ENCODE measurements at places on chromosomes 2 and 18.
A peak's percentile ranks its signal among the peaks of the same experiment; 100 is the strongest.

- DNase-seq: no peak
Measured at GRCh38 chr2:45145073-45145899, 136.0 kb upstream of the SIX2 start.

- no peak for DNase-seq
Measured at GRCh38 chr2:37244017-37244416, 12.6 kb downstream of the NDUFAF7 start.

DNA sequence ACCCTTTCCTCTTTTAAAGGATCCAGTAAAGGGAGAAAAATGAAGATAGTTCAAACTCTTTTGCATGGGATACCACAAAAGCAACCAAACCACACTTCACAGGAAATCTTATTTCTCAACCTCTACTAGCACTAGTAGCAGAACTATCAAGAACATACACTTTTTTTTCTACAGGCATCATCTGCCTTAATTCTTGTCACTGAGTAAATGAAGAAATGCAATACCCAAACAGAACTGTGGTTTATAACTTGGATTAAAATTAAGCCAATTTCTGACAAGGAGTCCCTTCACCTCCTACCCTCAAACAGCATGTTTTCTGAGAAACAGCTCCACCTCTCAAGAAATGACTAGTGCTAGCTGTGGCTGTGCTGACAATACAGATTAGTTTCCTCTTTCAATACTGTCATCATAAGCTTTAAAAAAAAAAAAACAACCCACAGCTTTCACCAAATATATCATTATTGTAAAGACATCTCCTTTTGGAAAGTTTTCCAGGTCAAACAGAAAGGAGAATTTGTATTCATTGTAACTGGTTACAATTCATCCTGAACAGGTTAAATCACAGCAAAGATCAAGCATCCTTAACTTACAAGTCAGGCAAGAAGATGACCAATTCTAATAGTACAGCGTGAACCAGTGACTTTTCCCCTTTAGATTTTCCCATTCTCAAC, 44.4 kb downstream of the PTPN2 start:
- DNase-seq: no peak

DNA sequence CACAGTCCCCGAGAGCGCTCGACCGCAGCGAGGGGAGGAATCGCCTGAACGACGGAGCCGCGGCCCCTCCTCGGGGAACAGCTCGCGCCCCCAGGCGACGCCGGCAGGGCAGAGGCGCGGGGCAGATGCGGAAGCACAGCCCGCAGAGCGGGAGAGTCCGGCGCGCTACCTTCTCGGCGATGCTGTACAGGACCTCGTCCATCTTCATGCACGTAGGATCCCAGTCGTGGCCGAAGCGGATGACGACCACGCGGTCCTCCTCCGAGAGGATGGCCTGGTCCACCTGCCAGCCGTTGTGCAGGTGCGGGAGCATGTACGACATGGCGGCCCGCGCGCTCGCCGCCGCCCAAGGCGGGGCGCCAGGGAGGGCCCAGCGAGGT, 302 bp downstream of the TXNL4A start:
- peak; percentile 72 for DNase-seq

GRCh38 chr2:171723716-171724683, 36.7 kb downstream of the DYNC1I2 start:
- DNase-seq: peak; percentile 54

GRCh38 chr18:67924656-67925055, 408.1 kb upstream of the DSEL start:
- DNase-seq: no peak

DNA sequence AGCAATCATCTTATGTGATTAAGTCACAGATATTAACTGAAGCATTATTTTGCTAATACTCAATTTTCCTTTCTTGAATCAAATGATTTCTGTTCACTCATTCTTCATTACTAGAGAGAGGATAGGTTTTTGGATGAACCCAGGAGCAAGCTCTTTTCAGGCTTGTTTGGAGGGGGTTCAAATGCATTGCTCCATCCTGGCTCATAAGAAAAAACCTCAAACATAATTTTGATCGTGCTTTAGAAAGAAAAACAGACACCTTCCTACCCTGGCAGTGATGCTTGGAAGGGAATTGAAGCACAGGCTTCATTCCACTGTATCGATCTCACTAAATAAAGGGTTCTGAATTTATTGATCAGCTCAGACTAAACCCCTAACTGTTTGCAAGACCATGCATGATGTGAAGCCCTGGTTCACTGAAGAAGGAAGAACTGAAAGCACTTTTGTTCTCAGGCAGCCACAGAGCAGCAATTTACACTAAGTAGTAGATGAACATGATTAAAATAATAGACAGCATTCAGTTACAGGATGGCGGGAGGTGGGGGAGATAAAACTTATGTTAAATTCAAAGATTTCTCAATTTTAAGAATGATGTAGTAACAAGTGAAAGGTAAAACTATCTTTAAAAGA, 53.4 kb downstream of the CDH2 start:
- no peak for DNase-seq

- no peak for DNase-seq
Measured at GRCh38 chr18:39521164-39521563, 1955.6 kb upstream of the CELF4 start.

DNA sequence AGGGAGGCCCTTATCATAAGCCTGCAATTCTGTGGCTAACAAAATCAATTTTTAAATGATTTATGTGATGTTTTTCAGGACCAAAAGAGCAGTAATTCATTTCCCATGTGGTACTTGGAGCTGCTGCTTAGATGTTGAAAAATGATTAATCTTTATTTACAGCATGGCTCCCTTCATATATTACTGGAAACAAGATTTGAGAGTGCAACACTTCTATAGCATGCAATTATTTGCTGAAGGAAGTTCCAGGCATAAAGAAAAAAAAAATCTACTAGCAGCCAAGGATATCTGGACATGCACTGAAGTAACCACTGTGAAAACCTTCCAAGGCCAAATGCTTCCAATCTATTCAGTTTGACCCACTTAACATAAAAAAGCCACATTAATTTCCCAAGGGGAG, 186.3 kb downstream of the SLC8A1 start:
- no peak for DNase-seq

- no peak for DNase-seq
Measured at GRCh38 chr2:231321556-231322334, 73.8 kb upstream of the B3GNT7 start.

- DNase-seq: no peak
Measured at GRCh38 chr2:95670167-95670566, 78.4 kb downstream of the TRIM43 start.

- no peak for DNase-seq
Measured at GRCh38 chr2:65813631-65814173, 381.3 kb upstream of the SPRED2 start.

DNA sequence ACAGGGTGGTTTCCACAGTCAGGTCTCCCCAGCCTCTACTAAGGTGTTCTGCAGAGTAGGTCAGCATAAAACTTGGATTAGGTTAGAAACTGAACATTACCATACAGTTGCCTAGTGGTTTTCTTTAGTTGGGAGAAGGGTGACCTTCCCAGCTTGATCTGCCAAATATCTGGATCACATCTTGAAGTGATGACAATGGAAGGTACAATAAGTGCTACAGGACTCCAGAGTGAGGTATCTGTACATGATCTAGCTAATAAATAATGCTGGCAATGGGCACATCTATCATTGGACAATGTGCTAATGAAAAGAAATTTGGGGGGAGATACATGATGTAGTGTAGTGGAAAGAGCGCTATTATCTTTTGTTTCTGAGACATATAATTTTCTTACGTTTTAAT, 54.6 kb upstream of the ACVR1 start:
- DNase-seq: no peak
